NCI-H146 (cell line): ENCODE measurements at places on chromosomes 2 and 18.

GRCh38 chr18:55627007-55627406 is 39.0 kb upstream of the TCF4 start:
- no peak for DNase-seq

DNA sequence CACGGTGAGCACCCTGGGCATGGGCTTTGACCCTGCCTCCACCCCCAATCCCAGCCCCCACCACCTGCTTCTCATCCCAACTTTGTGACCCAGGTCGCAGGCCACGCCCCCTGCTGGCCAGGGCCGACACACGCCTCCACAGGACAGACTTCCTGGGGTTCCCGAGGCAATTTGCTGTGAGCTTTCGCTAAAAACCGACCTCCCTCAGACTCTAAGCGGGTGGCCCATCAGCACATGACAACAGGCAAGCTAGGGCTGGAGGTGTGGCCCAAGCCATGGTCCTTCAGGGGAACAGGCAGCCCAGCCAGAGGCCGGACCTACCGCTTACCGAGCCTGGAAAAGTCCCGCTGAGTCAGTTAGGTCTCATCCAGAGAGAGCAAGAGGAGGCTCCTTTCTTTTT is 31.9 kb downstream of the C1QL2 start:
- DNase-seq = peak; percentile 23

DNA sequence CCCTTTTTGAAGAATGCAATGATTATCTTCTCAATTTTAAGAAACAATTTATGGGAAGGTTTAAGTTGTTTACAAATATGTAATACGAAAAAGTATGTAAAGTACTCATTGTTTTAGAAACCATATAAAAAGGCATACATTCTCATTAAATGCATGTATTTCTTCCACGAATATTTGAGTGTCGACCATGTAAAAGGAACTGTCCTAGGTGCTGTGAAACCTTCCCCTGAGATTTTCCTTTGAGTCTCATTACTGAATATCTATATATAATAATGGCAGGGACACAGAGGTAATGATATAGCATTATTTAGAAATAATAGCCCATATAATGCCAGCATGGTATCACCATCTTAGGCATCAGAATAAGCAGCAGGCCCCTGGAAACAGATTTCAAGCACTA is 239.3 kb downstream of the ERBB4 start:
- DNase-seq = no peak

DNA sequence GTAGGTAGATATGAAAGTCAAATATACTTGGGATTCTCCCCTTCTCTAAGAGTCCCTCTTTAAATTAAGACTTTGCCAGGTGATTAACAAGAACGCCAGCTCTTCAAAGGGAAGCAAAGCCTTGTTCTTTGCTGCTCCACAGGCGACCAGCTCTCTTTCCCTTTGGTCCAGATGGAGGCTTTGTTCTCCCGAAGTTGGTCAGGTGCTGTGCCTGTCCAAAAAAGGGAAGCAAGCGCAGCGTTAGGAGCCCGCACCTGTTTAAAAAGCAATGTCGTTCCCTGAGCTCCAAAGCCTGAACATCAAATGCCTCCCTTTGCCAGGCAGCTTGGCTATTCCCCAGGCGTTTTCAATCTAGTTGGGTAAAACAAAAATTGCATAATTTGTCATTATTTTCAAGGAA is 1913.1 kb upstream of the PIK3C3 start:
- DNase-seq = peak; percentile 94

- no peak for DNase-seq
Observed at GRCh38 chr2:237498341-237498740, 11.3 kb downstream of the MLPH start.

- peak; percentile 66 for DNase-seq
Observed at GRCh38 chr2:8682719-8683667, 1.1 kb downstream of the ID2 start.

DNA sequence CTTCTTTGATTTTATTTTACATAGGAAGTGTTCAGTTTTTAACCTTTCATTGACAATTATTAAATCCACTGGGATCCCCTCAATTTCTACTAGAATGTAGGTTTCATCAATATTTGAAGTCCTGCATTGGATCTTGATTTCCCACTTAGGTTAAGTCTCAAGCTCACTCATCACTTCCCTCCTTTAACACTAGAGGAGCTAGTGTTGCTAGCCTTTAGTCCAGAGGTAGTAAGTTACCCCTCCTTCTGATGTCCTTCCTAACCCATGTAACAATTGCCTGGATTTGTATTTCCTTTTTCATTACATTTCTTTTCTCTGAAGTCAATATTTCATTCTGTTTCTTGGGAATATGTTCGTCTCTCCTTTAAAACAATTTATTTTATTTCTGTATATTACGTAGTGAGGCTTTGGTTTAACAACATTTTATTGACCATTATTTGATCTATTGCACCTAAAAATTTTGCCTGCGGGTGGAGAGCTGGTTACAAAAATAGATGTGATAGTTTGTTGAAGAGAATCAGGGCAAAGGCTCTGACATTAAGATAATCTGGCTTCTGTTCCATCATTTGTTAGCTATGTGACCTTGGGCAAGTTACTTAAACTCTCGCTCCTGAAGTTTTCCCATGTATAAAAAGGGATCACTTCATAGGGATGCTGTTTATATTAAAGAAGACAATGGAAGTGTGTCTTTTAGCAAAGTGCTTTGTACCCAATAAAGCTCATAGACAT is 833.0 kb downstream of the SLC4A3 start:
- DNase-seq = no peak

DNA sequence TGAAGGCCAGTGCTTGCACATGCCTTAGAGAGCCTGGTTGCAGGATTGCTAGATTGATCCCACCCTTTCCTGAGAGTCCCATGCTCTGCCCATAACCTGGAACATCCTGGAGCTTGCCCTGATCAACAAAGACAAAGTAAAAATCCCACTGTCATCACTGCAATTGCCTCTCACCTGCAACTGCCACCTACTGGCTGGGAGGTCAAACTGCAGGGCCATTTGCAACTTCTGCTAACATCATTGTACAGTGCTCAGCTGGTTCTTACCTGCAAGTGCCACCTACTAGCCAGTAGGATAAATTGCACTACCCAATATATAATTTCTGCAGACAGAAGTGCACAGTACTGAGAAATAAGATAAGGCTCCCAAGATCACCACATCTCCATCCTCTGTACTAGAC is 947.5 kb downstream of the CPS1 start:
- no peak for DNase-seq

GRCh38 chr2:126620302-126620701 is 35.7 kb upstream of the GYPC start:
- DNase-seq = no peak

- DNase-seq = no peak
Observed at GRCh38 chr2:235914756-235915155, 253.4 kb downstream of the GBX2 start.

GRCh38 chr2:30098266-30099005 is 48.4 kb upstream of the YPEL5 start:
- no peak for DNase-seq

- DNase-seq = no peak
Observed at GRCh38 chr2:36403675-36404230, 48.2 kb downstream of the CRIM1 start.

DNA sequence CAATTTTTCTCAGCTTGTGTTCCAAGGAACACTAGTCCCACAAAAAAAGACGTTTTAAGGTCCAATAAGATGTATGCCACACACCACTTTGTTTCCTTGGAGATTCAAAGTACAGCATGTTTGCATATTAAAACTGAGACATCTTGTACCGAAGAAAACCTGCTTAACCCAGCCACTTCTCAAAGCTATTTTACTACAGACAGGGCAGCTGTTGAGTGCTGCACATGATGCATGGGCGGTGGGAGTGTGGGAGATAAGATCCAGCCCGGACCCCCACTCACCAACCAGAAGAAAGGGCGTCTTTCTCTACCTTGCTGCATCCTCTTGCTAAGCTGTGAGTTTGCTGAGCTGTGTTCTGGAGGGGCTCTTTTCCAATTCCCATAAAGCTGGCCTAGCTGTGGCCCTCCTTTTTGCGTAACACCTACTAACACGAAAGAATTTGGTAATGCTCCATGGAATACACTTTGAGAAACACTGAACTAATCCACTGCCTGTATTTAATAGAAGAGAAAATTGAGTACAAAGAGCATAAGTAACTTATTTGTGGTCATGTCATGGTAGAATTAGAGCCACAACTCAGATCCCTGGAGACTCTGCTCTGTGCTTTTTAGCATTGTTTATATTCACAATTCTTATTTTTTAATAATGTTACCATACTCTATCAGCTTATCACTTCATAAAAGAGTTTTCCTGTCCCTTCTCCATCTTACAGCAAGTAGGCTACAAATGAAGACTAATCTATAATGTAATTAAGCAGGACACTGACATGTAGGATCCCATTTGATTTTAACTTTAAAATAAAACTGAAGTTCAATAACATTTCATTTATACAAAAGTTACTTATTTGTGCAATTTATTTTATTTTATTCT is 90.0 kb downstream of the PLEKHM3 start:
- no peak for DNase-seq

GRCh38 chr2:63734510-63734909 is 107.2 kb upstream of the UGP2 start:
- no peak for DNase-seq

GRCh38 chr2:22885245-22885644 is 499.7 kb upstream of the KLHL29 start:
- no peak for DNase-seq

DNA sequence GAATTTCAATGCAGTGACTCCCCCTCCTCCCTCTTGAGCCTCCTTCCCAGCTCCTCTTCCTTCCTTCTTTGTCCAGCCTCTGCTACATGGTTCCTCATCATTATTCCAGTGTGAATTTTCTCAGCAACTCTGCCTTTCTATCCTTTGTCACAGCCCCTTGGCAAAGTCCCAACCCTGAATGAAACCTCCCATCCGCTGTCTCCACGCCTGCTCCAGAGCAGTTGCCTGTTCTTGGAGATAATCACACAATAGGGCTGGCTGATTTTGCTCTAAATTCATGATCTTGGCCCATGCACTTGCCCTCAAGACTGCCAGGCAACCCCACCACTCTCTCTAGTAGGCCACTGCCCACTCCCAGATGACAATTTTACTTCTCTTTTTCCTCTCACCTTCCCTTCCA is 61.4 kb downstream of the BCL2L11 start:
- no peak for DNase-seq

GRCh38 chr18:526681-527080 is 26.2 kb upstream of the COLEC12 start:
- no peak for DNase-seq

GRCh38 chr2:152418688-152419087 is 83.7 kb downstream of the FMNL2 start:
- DNase-seq = no peak

DNA sequence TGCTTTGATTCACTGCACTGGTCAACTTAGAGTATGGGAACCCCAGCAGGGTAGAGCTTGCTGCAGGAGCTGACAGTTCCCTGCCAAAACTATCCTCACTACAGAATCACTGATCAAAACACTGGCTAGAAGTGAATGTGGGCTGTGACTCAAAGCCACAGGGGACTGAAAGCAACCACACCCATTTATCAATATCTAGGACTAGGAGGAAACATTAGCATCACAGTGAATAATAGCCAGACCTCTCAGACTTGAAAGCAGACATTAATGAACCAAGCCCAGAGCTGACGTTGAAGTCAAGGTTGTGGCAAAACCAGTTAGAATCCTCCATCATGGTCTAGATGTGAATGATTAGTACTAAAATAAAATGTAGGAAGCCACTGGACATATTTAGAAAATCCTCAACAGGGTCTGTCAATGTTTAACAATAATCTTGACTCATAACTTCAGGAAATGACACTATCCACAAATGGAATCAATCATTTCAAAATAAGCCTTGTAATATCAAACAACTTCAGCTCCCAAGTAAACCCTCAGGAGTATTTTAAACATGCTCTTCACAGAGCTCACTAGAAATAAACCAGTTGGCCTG is 131.4 kb downstream of the CDH20 start:
- DNase-seq = peak; percentile 59

DNA sequence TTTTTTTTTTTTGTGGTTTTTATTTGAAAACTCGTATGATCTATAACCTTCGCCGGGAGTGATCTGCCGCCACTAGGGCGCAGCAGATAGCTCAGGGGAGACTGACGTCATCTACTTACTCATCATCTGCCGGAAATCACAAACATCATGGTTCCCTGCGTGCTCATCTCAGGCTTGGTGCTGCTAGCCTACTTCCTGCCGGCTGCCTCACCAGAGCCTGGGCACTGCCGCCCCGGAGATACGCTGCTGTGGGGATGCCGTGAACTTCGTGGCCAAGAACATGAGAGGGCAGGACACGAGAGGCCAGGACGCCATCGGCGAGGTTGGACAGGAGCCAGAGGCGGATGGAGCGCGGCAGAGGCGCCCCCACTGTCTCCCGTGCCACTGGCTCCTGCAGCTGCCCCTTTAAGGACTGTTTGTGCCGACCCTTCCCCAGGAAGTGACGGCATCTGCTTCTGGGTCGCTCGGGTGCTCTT is 68.8 kb downstream of the DOK6 start:
- DNase-seq = no peak

DNA sequence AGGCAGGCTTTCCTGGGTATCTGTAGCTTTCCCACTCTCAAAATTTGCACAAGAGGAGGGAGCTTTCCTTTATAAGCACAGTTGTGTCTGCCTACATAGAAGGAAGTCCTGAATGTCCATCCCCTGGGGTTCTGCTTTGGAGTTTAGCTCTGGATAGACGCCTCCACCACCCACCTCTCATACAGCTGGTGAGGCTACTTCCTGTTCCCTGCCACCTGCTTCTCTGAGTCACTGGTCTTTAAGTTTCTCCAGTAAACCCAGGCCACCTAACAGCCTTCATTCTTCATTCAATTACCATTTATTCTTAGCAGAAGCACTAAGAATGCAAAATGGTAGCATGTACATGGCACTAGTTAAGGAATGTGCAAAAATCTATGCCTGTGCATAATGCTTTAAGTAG is 407.8 kb downstream of the CDH2 start:
- DNase-seq = peak; percentile 23

GRCh38 chr18:44325903-44326635 is 354.6 kb upstream of the SETBP1 start:
- peak; percentile 66 for DNase-seq

- DNase-seq = peak; percentile 32
Observed at GRCh38 chr2:74261204-74261864, 62.9 kb downstream of the MTHFD2 start.

DNA sequence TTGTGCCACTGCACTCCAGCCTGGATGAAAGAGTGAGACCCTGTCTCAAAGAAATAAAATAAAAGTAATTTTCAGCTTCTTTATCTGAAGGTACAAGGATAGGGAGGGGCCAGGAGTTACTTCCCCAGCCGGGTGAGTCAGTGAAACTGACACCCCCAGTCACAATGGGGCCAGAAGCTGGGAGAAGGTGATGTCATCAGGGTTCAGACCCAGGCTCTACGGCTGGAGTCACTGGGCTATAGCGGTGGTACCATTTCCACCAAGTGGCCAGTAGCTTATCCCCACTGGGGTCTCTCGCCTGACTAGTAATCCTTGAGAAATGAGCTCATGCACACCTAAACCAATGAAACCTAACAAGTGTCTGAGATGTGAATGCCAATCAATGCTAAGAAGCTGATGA is 107.9 kb downstream of the ALPK2 start:
- no peak for DNase-seq

- peak; percentile 37 for DNase-seq
Observed at GRCh38 chr2:32627441-32627813, 423 bp upstream of the TTC27 start.

- DNase-seq = no peak
Observed at GRCh38 chr18:38473535-38473934, 907.9 kb upstream of the CELF4 start.

- no peak for DNase-seq
Observed at GRCh38 chr2:191703079-191703725, 25.3 kb downstream of the NABP1 start.
